NCI-H748 treated with DMSO at 0.1 percent for 48 hours (cell line): ENCODE measurements at places on chromosomes 7 and 10.

- no peak for DNase-seq
Observed at GRCh38 chr10:99234041-99234790, 1.4 kb downstream of the HPSE2 start.

GRCh38 chr7:131404226-131404911 is 76.7 kb downstream of the MKLN1 start:
- DNase-seq = no peak

DNA sequence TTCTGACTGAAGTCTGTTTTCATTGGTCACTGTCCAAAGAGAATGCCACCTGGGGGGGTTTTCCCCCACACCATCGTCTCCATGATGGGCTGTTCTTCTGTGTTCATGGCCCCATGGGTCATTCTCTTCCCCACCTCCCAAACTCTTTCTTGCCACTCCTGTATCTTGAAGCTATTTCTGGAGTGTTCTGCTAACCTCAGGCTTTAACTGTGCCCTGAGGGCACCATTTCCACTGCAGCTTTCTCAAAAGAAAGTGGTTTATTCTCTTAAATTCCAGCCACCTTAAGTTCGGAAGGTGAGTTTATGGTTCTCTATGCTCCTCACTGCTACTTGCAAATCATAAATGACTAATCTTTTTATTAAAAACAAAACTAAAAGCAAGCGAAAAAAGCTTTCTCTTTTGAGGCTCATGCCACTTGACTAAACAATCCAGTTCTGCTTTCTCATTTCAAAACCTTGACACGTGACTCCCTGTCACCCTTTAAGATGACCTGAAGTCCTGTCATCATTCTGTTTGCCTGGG is 7.4 kb upstream of the APBB1IP start:
- DNase-seq = no peak

- no peak for DNase-seq
Observed at GRCh38 chr7:106346167-106346677, 61.4 kb upstream of the NAMPT start.

DNA sequence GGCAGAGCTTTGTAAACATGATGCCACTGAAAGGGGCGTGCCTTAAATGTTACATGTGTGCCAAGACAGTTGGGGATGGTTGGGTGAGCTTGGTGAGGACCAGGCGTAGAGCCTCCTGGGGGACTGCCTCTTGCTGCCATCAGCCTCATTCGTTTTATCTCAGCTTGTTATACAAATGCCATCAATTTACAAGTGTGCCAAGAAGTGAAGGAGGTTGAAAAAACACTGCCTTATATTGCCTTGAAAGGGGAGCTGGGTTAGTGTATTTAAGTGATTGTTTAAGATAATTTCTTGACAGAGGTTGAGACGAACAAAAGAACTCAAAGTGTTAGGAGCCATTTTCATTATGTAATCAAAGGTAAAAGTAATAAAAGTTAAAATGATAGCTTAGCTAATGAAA is 354.7 kb downstream of the PHTF2 start:
- no peak for DNase-seq

DNA sequence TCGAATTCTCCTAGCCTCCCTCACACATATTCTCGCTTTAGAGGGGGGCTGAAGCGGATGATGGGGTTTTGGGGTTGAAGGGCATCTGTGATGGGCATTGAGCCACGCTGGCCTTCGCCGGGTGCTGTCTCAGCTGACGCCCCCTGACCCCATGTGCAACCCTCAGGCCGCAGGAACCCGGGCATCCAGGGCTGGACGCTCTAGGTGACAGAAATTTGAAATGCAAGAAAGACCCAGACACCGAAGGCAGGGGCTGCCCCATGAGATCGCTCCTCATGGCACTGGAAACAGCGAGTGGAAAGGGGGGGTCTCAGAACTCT is 664 bp upstream of the C10orf88 start:
- no peak for DNase-seq

GRCh38 chr7:149819141-149819960 is 18.8 kb upstream of the ZNF862 start:
- DNase-seq = no peak

DNA sequence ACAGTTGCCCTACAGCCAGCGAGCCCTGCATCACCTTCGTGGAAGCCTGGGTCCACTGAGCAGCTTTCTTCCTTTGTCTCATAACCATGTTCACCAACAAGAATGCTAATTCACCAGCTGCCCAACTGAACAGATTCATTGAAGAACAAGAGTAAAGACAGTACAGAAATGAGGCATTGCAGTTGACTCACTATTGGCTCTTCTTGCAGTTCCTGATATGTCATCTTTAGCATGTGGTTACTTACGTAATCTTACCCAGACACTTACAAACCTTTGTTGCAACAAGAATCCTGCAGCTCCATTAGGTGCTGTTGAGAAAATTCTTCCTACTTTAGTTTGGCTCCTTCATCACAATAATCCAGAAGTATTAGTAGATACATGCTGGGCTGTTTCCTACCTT is 174.0 kb upstream of the TPK1 start:
- DNase-seq = no peak

- no peak for DNase-seq
Observed at GRCh38 chr7:94182721-94183120, 178.6 kb upstream of the BET1 start.

DNA sequence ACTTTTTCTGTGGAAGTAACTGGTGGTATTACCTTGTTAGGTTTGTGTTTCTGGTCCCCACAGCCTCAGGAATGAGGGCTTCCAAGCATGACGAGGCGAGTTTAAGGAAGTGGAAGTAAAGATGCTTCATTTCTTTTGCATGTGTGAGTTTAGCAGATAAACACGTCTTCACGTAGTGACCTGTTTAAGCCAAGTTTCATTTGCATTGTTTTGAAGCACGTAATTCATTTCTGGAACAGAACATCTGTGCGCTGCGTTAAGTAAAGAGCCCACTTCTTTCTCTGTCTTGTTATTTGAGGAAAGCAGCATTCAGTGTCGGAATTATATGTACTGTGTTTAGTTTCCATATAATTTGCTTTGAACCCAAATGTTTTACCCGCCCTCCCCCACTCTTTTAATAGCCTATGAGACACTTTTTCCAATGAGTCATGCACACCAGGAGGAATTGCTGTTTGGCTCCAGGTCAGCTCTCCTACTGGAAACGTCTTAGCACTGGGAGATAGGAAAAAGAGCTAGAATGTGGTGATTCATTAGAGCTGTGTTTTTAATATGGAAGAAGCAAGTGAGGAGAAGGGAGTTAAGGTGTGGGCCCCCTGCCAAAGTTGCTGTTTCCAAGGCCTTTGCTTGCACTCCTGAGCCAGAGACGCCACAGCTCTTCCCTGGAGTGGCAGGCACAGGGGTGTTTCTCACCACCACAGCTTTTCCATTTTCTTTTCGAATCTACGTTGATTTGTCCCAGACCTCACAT is 36.7 kb downstream of the BTBD16 start:
- no peak for DNase-seq

DNA sequence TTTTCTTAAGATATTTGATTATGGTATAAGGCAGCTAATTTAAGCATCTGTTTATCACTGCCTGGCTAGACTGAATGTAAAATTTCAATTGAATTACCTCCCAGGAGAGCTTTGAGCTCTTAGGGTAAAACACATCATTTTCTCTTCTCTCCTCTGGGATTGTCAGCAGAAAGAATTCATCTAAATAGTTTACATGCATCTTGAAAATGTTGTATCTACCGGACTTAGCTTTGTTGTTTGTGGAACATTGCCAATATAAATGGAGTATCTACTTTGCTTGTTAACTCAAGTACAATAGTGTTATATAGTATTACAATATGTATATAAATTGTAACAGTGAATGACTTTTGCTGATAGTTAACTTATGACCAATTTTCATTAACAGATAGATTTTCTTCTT is 73.3 kb downstream of the TAF3 start:
- DNase-seq = no peak

DNA sequence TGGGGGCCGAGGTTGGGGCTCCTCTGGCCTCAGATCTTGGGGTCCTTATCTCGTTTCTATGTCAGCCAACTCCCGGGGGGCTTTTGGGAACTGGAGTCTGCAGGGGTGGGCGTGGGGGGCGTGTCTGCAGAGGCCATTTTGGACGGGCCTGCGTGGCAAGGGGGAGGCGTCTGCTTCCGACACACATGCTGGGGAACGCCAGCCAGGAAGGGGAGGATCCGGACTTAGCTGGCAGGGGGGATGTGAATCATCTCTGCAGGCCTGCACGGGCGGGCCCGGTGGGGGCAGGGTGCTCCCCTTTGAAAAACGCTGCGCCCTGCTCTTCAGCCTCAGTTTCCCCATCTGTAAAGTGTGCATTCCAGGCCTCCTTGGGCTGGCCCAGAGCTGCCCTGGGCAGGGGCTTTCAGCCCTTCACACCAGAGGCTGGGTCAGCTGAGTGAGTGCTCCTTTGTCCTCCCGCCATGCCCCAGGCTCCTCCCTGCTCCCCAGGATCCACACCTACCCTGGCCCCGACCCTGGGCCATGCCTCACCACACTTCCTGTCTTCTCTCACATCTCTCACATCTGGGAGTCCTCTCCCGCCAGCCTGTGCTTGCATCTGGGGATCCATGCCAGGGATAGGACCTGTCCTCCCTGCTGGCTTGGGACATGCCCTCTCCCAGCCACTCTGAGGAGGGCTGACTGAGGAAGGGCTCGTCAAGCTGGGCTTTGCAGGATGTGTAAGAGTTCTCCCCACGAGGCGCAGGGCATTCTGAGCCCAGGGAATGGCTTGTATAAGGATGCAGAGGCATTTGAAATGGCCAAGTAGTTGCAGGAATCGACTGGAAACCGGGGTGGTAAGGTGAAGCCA is 172.6 kb upstream of the TNRC18 start:
- DNase-seq = no peak

DNA sequence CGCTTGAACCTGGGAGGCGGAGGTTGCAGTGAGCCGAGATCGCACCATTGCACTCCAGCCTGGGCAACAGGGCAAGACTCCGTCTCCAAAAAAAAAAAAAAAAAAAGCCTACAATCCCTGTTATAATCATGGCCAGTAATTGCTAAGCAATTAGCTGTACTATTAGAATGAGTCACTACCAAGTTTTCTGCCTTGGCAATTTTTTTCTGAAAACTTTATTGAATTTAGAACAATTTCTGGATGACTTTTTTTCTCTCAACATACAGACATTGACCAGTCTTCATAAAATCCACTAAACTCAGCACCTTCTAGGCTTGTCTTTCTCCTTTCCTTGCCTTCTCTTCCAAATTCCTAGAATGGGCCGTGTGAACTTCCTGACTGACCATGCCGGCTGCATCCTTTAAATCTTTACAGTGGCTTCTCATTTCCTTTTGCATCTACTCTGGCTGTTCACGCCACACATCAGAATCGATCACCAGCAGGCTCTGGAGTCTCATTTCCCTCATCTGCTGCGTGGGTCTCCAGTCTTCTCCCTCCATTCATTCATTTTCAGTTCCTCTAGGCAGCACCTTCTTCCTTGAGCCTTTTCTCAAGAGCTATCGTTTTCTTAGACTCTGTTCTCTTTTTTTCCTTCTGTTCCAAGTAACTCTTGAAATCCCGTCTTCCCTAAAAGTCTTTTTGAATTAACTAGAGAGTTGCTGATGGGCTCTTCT is 107.9 kb downstream of the KAT6B start:
- DNase-seq = no peak

GRCh38 chr10:96556003-96556402 is 30.8 kb downstream of the TM9SF3 start:
- DNase-seq = no peak

DNA sequence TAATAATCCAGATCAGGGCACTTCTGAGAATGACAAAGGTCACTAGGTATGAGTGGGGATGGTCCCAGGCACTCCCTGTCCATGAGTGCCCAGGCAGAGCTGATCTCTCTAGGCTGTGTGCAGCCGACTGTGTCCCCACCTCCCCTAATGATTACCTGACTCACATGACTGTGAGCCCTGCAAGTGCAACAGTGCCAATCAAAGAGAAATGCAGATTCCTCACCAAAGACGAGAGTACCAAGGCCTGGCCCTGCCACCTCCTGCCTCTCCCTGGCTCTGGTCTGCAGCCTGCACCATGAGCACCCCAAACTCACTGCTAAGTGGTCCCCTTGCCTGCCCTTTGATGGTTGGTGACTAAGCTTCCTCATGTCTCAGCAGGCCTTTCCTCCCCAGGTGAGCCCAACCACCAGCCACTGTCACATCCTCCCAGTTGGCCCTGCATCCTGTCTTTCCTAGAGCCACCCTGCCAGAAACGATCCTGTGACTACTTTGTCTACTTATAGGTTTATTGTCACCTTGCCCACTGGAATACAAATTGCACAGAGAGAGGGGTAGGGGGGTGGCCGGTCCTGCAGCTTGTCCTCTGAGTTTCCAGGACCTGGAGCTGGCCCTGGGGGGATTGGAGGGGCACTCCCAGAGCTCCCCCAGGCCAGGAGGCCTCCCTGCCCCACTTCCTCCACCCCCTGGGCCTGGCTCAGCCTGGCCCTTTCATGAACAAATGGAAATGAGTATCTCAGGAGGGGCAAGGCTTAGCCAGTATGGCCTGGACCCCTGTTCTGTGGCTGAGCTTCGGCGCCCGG is 22.4 kb upstream of the GDF10 start:
- no peak for DNase-seq

DNA sequence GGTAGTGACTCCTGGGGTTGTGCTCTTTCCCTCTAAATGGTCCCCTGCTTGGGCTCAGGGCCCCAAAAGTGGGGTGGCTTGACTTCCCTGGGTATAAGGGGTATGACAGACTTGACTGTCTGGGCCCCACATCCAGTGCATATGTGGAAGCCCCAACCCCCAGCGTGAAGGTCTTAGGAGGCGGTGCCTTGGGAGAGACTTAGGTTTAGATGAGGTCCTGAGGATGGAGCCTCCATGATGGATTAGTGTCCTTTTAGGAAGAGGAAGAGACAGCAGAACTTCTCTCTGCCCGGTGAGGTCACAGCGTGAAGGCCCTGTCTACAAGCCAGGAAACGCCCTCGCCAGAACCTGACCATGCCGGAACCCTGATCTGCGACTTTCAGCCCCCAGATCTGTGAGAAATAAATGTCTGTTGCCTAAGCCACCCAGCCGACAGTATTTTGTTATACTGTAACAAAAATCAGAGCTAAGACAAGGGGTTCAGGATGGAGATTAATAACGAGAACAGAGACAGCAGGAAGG is 23.8 kb downstream of the PODXL start:
- no peak for DNase-seq

DNA sequence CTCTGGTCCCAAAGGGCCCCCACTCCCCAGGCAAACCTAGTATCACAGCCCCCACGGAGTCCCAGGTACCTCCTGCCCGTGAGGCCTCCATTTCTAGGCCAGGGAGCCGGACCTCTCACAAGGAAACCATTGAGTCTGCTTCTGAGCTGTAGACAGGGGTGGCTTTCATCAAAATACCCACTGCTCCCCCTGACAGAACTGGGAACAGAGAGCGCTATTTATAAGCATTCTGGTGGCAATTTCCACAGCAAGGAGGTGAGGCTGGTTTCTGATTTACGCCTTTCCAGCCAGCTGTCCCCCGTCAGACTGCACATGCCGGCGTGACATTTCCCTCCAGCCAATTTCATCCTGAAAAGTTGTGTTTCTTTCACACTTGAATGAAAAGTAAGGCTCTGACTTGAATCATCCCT is 407.5 kb upstream of the PRKCQ start:
- DNase-seq = no peak

GRCh38 chr7:153090764-153091163 is 331.2 kb downstream of the ACTR3B start:
- no peak for DNase-seq

GRCh38 chr10:73625004-73625883 is 16.0 kb downstream of the MYOZ1 start:
- no peak for DNase-seq
